ENCODE measurements at places on chromosomes 1 and 21.

GRCh38 chr1:178025613-178026356, 55.9 kb upstream of the SEC16B start:
- DNase-seq: no peak

DNA sequence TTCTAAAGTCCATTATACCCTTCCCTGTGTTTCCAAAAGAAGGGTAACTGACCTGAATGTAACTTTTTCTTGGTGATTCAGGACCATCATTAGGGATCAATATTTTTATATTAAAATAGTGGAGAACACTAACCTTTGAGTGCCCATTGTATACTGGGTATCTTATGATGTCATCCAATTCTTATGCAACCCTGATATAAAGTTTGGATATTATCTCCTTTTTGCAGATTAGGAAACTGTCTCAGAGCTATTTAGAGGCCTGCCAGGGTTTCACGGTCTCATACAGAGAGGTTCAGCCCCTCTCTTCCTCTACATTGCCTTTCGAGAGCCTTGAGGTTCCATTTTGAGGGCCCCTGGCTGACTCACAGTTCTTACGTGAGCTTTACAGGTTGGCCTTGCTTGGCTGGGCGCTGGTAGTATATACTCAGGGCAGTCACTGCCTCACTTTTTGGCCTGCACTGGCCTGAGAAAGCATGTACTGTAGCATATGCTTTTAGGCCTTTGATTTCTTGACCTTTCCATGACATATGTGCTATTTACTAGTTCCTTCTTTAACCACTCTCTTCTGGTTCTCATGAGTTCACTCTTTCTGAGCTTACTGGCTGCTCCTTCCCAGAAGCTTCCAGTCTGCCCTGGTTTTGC, 15.7 kb upstream of the FOXO6 start:
- DNase-seq: no peak

- no peak for DNase-seq
Measured at GRCh38 chr21:40853956-40854688, 7.2 kb upstream of the DSCAM start.

GRCh38 chr1:189336115-189337100, 1141.3 kb downstream of the BRINP3 start:
- DNase-seq: no peak

- no peak for DNase-seq
Measured at GRCh38 chr21:26147535-26147934, 23.0 kb downstream of the APP start.

DNA sequence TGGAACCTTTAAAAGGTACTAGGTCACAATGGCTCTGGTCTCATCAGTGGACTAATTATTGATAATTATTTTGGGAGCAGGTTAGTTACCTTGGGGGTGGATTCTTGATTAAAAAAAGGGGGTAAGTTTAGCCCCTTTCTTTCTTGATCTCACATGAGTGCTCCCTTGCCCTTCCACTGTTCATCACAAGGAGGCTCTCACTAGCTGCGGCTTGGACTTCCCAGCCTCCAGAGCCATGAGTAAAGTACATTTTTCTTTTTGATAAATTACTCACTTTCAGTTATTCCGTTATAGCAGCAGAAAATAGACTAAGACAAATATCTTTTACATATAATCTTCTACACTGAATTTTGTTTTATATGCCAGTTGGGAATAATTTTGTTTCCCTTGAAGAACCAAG, 254.8 kb upstream of the DEPDC1 start:
- no peak for DNase-seq

DNA sequence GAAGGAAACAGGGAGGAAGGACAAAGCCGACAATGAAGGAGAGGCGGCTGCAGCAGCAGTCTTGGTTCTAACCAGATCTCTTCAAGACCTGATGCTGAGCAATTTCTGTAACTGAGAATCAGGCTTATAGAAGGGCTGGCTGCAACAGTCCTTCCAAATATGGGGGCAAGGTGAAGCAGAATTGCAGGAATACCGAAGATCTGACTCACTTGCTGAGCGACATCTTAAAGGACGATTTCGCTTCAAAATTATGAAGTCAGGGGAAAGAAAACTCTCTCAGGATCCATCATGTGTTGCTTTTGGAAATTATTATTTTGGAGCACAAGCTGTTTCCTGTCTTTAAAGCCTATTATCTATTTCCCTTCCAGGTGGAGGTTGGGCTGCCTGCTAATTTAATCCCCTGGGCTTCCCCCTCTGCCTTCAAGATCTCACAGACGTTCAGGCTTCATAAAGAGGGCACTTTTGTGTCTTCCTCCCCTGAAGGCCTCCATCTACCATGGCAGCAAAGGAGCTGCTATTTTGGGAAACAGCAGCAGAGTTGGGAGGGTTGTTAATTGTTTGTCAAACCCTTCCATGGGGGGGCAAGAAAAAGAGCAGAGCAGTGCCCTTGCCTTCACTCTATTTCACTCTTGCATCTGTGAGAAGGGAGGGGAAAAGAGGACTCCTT, 10.8 kb upstream of the IER5 start:
- no peak for DNase-seq

DNA sequence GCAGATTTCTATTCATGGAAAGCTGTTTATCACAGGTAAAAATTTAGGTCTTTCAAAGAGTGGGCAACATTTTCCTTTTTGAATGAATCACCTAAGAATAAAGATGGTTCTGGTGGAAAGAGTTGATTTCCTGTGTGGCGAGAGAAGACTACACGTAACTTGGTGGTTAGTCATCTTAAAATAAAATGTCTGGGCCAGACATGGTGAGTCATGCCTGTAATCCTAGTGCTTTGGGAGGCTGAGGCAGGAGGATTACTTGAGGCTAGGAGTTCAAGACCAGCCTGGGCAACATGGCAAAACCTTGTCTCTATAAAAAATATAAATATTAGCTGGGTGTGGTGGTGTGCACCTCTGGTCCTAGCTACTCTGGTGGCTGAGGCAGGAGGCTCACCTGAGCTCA, 65.7 kb downstream of the DISP1 start:
- DNase-seq: peak; percentile 1

- DNase-seq: no peak
Measured at GRCh38 chr1:195141294-195141693, 1466.9 kb downstream of the KCNT2 start.

DNA sequence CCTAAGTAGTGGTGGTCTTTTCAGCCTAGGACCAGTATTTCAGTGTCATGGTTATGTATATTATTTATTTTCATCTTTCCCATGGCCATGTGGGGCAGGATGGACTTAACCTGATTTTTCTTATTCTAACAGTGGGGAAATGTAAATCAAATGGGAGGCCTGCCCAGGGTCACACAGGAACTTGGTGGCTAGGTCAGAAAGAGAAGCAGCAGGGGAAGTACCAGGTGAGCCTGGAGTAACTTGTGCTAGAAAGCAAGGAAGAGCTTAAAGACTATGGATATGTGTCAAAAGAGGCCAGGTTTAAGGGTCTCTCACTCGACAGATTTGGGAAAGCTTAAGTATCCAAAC, 936 bp downstream of the ZFP69B start:
- DNase-seq: no peak

DNA sequence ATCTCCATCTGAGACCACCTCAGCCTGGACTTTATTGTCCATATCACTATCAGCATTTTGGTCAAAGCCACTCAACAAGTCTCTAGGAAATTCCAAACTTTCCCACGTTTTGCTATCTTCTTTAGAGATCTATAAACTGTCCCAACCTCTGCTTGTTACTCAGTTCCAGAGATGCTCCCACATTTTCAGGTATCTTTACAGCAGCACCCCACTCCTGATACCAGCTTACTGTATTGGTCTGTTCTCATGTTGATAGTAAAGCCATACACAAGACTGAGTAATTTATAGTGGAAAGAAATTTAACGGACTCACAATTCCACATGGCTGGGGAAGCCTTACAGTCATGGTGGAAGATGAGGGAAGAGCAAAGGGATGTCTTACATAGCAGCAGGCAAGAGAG, 465.4 kb upstream of the PBX1 start:
- DNase-seq: no peak

DNA sequence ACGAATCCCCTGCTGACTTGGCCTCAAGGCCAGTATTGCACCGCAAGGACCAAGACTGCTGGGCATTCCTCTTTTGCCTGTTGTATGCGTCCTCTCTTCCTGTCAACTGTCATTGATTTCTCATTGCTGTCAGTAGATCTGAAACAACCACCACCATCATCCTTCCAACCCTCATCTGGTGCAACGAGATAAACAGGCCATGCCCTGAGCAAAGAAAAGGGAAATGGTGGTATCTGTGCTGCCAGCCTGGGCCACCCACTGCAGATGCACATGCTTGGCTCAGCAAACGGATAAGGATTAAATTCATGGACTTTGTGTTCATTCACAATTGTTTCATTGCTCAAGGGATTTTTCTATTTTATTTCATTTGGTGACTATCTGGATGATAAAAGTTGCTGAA, 13.6 kb downstream of the OXCT2 start:
- no peak for DNase-seq

GRCh38 chr1:218456444-218456843, 111.3 kb downstream of the TGFB2 start:
- no peak for DNase-seq

- no peak for DNase-seq
Measured at GRCh38 chr1:167409183-167409582, 109.1 kb downstream of the CD247 start.

DNA sequence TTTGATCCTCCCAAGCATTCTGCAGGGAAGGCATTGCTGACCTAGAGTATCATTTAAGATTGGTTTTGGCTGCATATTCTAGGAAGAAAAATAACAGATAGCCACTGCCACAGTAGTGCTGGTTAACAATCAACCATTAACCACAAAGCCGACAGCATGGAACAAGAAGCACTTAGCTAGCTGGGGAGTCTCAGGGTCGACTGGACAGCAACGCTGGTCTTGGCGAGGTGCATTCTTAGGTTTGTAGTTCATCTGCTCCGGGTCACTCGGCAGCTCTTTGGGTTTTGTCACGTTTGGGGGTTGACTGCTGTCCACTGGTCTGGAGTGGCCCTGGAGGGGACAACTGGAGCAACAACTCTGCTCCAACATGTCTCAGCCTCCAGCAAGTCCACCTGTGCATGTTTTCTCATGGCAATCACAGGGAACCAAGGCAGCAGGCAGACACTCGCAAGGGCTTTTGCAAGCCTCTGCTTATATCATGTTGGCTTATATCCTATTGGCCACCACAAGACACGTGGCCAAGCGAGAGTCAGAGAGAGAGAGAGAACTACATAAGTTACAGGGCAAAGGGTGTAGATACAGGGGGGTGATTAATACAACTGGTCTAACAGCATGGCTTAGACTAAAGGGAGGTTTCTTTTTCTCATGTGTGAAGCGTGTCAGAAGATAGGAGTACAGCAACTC, 99.5 kb downstream of the LACTBL1 start:
- no peak for DNase-seq

GRCh38 chr1:102089791-102090190, 93.1 kb upstream of the OLFM3 start:
- no peak for DNase-seq

DNA sequence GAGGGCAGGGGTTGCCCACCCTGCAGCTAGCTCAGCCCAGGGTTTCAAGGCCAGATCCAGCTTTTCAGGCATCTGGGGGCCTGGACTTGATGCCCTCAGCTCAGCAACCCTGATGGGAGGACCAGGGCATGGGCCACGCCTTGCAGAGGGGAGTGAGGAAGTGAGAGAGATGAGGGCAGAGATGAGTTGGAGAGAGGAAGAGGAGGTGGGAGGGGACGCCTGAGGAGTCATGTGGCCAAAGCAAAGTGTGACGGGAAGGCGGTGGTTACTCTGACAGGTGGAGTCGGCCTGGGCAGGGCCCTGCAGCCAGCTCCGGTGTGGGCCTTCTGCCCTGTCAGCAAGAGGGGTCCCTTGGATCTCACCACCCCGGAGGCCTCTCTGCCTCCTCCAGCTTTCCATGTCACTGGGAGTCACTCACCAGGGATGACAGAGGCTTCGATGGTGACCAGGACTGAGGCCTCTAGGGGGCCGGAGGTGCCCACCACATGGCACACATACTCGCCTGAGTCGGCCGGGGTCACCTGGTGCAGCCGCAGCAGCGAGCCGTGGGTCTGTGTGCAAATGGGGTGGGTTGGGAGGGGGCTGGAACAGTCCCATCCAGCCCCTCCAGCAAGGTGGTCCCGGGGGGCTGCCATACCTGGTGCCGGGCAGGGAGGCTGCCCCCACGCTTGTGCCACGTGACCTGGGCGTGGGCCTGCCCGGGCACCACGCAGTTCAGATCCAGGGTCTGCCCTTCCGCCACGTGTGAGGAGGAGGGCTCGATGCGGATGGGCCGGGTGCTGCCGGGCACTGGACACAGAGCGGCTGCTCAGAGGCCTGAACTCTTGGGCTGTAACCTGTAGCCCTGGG, 40.4 kb downstream of the LDLRAD2 start:
- DNase-seq: no peak

DNA sequence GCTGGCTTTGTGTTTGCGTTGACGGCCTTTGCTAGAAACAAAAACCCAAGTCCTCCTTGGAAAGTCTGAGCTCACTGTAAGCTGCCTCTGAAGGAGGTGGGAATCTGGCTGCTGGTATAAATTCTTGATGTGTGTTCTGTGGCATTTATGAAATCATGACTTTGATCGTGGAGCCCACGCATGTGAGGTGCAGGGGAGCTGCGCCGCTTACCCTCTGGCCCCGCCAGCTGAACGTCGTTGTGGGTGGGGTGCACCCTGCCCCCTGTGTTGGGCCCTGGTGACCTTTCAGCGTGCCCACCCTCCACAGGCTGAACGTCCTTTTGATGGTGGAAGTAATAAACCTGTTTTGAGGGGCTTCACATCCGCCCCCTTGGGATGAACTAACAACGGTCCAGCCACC, 21.2 kb upstream of the DIP2A start:
- no peak for DNase-seq

- no peak for DNase-seq
Measured at GRCh38 chr1:54421101-54421504, 14.9 kb upstream of the SSBP3 start.

DNA sequence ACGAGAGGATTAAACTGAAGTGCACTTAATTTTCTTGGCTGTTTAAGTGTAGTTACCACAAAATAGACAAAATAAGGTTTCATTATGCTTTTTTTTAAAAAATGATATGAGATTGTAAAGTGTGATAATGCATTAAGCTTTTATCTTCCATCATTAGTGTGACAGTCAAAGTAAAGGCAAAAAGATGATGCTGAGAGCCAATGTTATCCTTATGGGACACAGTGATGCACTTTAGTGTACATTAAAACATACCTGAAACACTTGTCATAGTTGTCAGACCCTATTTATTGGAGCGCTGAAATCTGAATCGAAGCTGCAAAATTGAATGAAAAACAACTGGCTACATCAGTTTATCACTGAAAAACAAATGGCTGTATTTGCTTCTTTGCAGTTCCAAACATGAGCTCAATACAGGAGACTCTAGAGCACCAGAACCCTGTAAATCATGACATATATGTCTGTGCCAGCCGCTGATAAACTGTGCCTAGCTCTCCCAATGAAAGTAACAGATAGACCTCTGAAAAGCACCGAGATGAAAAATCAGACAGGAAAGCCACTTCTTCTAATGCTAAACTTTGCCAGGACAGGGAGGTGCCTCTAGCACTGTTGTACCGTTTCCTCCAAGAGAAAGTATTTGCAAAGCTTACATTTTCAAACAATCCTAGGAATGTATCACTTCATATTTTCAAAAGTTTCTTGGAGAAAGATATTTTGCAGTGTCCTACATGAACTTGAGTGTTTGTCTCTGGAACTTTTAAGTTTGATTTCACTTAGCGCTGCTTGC, 120.7 kb upstream of the TMPRSS15 start:
- DNase-seq: no peak

GRCh38 chr1:213622365-213623063, 365.3 kb upstream of the PROX1 start:
- DNase-seq: no peak

Measured in CD4-positive, alpha-beta T cell treated with Interleukin-6 at 100 ng/mL for 8 hours (primary cell).